Endodermal cell (in vitro differentiated cells): ENCODE measurements at places on chromosomes 6 and 20.
A peak's percentile ranks its signal among the peaks of the same experiment; 100 is the strongest.

- H3K36me3 ChIP-seq: no peaks in the 10 kb centered on the region
- no peak overlapping the region for H3K4me3 ChIP-seq
- DNase-seq: no peak
- H3K4me1 ChIP-seq: no peaks in the 10 kb centered on the region
- no peak overlapping the region for H3K27ac ChIP-seq
Observed at GRCh38 chr20:44584162-44584561, 1.8 kb downstream of the PKIG start.

- no peaks in the 10 kb centered on the region for H3K36me3 ChIP-seq
- DNase-seq: peak; percentile 80
- H3K4me3 ChIP-seq: peak overlapping the region; percentile 86
Observed at GRCh38 chr6:75283907-75284631, 523 bp downstream of the TMEM30A start.

DNA sequence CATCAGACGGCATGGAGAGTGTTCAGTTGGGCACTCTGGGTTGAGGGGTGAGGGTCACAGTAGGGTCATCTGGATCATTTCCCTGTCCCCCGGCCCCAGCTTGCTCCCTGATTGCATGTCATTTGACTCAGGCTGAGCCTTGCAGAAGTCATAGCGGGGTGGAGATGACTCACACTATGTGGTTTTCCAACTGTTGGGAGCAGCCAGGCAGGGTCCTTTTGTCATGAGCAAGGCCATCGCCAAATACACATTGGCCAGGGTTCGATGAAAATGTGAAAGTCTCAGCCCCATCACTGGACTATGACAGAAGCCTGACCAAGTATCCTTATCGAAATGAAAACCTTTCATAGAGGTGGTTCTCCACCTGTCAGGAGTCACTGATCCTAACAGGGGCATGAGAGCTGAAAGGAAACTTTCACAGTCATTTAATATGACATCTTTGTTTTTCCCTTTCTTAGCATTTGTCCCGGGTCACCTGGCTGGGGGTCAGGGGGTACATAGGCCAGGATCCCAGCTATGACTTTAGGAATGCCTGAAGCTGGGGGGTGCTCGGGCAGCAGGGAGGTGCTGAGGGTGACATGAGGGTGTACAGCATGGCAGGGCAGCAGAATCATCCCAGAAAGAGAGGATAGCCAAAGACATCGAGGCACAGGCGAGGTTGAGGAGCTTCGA is 70.2 kb upstream of the CD93 start:
- peak; percentile 56 for DNase-seq
- H3K27ac ChIP-seq: no peak overlapping the region
- no peaks in the 10 kb centered on the region for H3K27me3 ChIP-seq
- H3K36me3 ChIP-seq: no peaks in the 10 kb centered on the region

DNA sequence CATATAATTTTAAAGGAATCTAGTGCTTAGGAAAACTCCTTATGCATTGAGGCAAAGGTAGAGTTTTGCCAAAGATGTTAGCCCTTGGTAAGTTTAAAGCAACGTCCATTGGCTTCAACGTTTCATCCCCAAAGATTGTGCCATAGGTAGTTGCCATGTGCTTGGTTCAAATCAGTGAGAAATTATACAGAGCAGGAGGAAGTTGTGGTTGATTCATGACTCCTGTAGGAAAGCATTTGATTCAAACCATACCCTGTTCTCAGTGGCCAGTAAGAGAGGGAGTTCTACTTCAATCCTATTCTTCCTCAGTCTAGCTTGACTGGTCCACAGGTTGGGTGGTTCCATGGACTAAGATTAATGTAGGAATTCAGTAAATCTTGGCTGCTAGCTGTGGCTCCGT is 535.6 kb downstream of the QKI start:
- no peak overlapping the region for H3K27ac ChIP-seq
- no peaks in the 10 kb centered on the region for H3K4me1 ChIP-seq
- H3K27me3 ChIP-seq: no peaks in the 10 kb centered on the region
- no peaks in the 10 kb centered on the region for H3K36me3 ChIP-seq
- DNase-seq: no peak

DNA sequence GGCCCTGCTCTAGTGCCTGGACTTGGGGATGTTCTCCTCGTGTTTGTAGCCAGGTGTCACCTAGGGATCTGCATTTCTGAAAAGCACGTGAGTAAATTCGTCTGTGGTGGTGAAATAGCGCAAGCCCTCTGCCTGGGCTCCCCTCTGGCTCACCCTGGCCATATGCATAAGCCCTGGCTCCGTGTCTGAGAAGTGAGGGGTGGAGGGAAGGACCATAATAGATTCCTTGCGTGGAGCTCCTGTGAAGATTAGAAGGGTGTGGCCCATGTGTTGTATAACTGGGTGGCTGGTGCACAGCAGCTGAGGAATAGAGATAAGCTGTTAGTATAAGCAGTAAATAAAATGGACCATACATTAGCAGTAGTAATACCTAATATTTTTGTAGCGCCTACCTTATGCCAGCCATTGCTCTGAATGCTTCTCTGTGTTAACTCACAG is 4.8 kb downstream of the BCAS1 start:
- H3K4me1 ChIP-seq: peaks cover 4% of the 10 kb centered on the region
- H3K27ac ChIP-seq: no peak overlapping the region
- H3K36me3 ChIP-seq: no peaks in the 10 kb centered on the region
- no peak for DNase-seq
- no peaks in the 10 kb centered on the region for H3K27me3 ChIP-seq
- no peak overlapping the region for H3K4me3 ChIP-seq

GRCh38 chr6:35583893-35584688 is 71.4 kb upstream of the TULP1 start:
- no peaks in the 10 kb centered on the region for H3K36me3 ChIP-seq
- H3K27ac ChIP-seq: no peak overlapping the region
- no peaks in the 10 kb centered on the region for H3K27me3 ChIP-seq
- no peaks in the 10 kb centered on the region for H3K4me1 ChIP-seq

DNA sequence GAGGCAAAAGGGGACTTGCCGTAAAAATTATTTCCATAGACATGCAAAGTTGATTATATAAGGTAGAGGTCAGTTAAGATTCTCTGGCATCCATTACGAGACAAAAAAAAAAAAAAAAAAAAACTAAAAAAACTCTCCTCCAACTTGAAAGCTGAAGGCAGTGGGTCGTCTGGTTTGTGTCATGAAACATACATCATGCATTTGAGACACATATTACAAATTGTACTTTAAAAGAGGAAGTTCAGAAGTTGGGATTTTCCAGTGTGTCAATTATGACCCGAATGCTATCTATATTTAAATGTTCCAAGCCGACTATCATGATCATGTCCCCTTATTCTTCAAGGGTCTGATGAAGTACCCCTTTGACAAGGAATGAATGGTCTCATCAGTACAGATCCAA is 125.1 kb downstream of the ZNF217 start:
- DNase-seq: no peak
- H3K36me3 ChIP-seq: no peaks in the 10 kb centered on the region
- H3K4me3 ChIP-seq: no peak overlapping the region
- H3K27me3 ChIP-seq: no peaks in the 10 kb centered on the region
- H3K27ac ChIP-seq: no peak overlapping the region
- no peaks in the 10 kb centered on the region for H3K4me1 ChIP-seq

DNA sequence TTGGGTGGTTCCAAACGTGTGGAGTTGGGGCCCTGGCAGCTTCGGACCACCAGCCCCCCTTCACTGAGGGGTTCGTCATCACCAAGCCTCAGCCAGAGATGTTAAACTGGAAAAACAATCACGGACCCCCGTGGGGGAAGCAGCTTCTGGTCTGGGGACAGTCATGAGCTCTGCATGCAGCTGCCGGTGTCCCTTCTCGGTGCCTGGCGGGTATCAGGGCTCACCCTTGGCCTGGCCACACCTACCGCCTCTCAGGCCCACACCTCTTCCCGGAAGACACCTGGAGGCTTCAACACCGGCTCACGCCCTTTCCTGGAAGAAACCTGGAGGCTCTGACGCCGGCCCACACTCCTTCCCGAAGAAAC is 77.8 kb upstream of the BHLHE23 start:
- no peaks in the 10 kb centered on the region for H3K4me1 ChIP-seq
- DNase-seq: no peak
- H3K27me3 ChIP-seq: no peaks in the 10 kb centered on the region
- H3K4me3 ChIP-seq: no peak overlapping the region
- H3K36me3 ChIP-seq: no peaks in the 10 kb centered on the region

DNA sequence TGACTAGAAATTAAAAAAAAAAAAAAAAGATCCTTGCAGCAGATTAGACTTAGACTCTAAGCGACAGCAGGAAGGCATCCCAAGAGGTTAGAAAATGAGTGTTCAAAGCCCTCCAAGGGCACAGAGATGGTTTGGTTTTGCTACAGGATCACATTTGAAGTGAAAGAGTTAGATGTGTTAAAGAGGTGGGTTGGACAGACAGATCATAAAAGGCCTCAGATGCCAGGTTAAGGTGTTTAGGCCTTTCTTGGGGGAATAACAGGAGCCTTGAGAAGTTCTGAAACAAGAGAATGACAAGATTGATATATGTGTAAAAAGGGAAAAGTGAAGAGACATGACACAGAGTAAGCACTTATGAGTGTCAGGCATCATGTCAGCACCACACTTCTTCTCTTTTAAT is 107.5 kb downstream of the FYN start:
- no peak overlapping the region for H3K27ac ChIP-seq
- H3K4me1 ChIP-seq: peaks cover 16% of the 10 kb centered on the region
- no peak for DNase-seq
- H3K27me3 ChIP-seq: no peaks in the 10 kb centered on the region
- H3K36me3 ChIP-seq: no peaks in the 10 kb centered on the region

DNA sequence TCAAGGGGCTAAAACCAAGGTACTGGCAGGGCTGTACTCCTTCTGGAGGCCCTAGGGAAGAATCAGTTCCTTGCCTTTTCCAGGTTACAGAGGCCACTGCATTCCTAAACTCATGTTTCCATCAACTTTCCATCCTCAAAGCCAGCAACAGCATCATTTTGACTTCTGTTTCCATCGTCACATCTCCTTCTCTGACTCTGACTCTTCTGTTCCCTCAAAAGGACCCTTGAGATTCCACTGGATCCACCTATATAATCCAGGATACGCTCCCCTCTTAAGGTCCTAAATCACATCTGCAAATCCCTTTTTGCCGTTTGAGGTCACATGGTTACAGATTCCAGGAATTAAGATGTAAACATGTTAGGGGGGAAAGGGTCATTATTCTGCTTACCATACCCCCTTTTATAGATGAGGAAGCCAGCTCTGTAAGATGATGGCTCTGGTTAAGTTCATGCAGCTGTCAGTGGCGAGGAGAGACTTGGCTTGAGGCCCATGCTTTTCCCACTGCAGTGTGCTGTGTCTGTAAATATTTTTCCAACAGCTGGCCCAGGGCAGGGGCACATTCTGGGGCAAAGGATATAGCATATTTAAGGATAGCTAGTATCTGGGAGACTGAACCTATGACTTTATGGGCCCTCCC is 114.6 kb downstream of the TNFRSF21 start:
- peaks cover 12% of the 10 kb centered on the region for H3K4me1 ChIP-seq
- H3K4me3 ChIP-seq: no peak overlapping the region

DNA sequence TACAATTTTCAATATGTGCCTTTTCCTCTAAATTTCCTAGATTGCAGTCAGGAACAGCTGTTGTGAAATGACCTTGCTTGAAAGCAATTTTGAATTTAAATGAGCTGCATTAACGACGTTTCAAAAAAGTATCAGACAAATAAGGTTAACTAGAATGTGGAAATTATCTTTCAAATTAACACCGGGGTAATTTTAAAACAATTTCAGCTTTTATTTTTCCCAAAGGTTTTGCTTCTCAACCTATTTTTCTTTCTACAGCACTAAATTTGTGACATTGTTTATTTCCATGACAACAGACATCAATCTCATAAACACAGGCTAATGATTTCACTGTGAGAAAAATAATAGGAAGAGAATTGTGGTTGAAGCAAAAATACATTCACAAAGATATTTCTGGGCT is 38.5 kb downstream of the COL12A1 start:
- no peaks in the 10 kb centered on the region for H3K4me1 ChIP-seq
- H3K36me3 ChIP-seq: no peaks in the 10 kb centered on the region
- H3K27ac ChIP-seq: no peak overlapping the region
- H3K27me3 ChIP-seq: no peaks in the 10 kb centered on the region

DNA sequence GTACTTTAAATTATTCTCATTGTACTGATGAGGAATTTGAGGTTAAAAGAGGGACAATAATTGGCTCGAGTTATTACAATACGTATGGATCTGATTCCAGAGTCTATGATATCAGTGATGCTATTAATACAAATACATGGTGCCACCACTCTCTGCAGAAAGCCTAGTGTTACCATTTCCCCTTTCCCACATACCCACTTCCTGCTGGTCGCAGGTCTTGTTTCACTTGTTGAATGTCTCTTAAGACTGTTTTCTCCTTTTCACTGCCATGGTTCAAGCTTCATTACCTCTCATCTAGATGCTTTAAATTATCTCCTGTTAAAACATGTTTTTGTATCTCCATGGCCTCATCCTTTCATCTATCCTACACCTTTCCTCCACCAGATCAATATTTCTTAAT is 62.0 kb downstream of the FHL5 start:
- no peaks in the 10 kb centered on the region for H3K4me1 ChIP-seq
- H3K27me3 ChIP-seq: no peaks in the 10 kb centered on the region
- DNase-seq: no peak
- H3K27ac ChIP-seq: no peak overlapping the region
- H3K36me3 ChIP-seq: no peaks in the 10 kb centered on the region

DNA sequence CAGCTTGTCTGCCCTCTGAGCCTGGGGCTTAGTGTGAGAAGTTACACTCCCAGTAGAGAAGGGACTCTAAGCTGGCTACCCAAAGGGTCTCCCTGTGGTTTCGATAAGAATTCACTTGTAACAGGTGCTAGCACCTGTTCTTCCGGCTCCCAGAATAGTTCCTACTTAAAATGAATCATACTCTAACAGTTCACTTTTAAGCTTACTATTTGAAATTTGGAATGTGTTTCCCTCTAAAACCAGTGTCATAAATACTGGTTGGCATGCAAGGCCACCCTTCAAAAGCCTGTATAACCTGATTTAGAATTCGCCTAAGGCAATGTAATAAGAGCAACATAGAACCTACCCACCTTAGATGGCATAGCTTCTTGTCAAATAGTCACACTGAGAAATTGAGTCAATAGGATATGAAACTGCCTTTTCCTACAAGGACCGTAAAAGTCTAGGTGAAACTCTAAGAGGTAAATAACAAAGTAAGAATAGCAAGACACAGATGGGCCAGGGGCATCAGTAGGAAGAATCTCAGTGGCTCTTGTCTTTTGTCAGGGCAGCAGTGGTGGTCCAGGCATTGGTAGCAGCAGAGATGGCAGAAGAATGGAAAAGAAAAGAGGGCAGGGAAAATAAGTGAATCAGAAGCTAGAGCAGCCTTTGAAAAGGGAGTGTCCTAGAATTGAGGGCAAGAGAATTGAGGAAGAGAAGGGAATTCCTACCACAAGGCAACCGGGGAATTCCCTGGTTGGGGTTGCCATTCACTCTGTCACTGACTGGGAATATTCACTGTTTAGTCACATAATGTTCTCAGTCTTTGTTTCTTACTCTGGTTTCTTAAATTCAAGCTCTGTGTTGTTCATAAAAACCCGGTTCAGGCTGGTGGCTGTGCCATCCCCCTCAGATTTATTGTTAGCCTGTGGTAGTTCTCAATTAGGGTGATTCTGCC is 91.5 kb downstream of the HIVEP2 start:
- DNase-seq: no peak
- H3K4me1 ChIP-seq: no peaks in the 10 kb centered on the region
- H3K27me3 ChIP-seq: no peaks in the 10 kb centered on the region
- no peak overlapping the region for H3K27ac ChIP-seq
